ENCODE measurements at places on chromosomes 2 and 18.

DNA sequence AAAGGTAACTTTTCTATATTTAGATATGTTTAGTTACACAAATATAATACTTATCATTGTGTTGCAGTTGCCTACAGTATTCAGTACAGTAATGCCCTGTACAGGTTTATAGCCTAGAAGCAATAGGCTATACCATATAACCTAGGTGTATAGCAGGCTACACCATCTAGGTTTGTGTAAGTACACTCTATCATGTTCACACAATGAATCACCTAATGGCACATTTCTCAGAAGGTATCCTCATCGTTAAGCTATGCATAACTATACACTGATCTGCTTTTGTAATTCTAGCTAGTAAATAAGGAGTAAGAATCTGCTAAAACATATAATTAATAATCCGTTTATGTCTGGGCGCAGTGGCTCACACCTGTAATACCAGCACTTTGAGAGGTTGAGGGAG is 102.1 kb downstream of the COMMD1 start:
- no peak for DNase-seq

- DNase-seq, result no peak
Measured at GRCh38 chr2:216727346-216728122, 32.2 kb upstream of the IGFBP5 start.

- DNase-seq, result no peak
Measured at GRCh38 chr2:142037066-142037465, 93.8 kb downstream of the LRP1B start.

DNA sequence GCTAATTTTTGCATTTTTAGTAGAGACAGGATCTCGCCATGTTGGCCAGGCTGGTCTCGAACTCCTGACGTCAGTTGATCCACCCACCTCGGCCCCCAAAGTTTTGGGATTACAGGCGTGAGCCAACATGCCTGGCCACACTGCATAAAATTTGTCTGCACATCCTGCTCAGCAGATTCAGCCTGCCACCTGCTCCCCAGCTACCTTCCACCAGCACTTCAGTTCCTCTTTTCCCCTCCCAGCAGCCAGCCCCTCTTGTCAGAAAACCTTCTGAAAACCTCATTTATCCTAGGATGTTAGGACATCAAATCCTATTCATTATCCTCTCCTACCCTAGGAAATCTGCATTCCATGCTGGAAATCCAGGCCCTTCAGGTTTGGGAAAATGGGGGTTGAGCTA is 99.4 kb upstream of the STPG4 start:
- no peak for DNase-seq

DNA sequence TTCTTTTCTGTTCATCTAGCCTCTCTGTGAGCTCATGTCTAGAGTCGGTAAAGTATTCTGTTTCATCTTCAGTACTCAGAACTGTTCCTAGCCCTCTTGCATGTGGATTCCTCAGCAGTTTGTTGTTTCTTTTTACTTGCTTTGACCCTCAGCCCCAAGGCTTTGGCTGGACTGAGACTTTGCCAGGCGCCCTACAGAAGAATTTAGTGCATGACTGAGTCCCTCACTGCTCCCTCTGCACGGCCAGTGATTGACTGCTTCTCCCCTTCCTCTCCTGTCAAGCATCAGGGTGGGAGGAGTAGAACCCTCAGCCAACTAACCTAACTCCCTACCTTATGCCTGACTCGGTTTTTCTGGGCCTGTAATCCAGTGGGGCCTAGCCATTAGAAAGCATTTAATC is 109.8 kb downstream of the ESCO1 start:
- DNase-seq, result no peak

DNA sequence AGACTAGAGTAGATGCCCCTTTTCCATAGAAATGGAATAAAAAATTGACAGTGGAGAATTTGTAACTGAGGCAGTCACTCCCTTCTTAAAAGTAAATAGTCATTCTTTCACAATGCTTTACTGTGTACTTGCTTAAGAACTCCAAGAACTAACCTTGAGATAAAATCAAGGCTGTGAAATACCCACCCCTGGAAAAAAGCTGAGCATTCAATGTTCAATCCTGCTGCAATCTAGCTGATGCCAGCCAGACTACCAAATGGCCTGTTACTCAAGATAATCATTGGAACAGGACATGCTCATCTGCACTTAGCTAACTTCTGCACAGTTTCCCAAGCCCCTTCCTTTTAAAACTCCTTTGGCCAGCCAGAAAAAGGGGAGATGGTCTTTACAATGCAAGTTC is 367.4 kb upstream of the GULP1 start:
- DNase-seq, result no peak

- no peak for DNase-seq
Measured at GRCh38 chr2:206627632-206628031, 14.7 kb upstream of the FAM237A start.

- no peak for DNase-seq
Measured at GRCh38 chr2:4354678-4355077, 651.3 kb downstream of the DCDC2C start.

DNA sequence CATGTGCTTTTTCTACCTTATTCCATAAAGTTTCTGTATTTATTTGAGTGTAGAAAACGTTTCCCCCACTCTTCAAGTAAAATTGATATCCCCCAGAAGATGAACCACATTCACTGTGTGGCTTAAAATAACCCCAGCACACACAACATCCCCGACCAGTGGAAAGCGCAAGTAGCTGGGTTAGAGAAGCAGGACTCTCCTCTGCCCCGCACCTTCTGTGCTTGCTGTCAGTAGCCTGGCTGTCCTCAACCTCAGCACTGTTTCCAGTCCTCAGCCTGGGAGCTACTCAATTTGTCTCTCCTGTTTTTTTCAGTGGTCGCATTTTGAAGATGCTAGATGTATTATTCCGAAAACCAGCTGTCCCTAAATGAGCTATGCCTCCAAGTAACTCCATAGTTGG is 18.0 kb upstream of the ST8SIA3 start:
- DNase-seq, result no peak

- no peak for DNase-seq
Measured at GRCh38 chr2:37992601-37993000, 67.5 kb downstream of the RMDN2 start.

- DNase-seq, result peak; percentile 8
Measured at GRCh38 chr2:128440666-128441340, 122.1 kb upstream of the HS6ST1 start.

- DNase-seq, result no peak
Measured at GRCh38 chr2:228318218-228318617, 136.7 kb upstream of the SPHKAP start.

DNA sequence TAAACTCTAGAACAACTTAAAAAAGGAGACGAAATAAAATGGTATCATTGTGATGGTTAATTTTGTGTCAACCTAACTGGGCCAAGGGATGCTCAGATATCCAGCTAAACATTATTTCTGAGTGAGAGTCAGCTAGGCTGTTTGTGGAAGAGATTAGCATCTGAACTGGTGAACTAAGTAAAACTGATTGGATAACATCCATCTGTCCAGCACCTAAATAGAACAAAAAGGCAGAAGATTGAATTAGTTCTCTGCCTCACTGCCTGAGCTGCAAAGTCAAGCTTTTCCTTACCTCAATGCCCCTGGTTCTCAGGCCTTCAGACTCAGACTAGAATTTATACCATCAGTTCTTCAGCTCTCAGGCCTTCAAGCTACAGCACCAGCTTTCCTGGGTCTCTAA is 30.0 kb downstream of the PPP3R1 start:
- DNase-seq, result no peak
